ENCODE measurements at places on chromosomes 7 and 10.

- no peak for DNase-seq
These were observed 95.6 kb downstream of the KMT2C start for GRCh38 chr7:152340161-152340560.

GRCh38 chr10:106935978-106936451, 228.5 kb downstream of the SORCS1 start:
- no peak for DNase-seq

GRCh38 chr10:102527546-102527945, 23.8 kb downstream of the SUFU start:
- DNase-seq: no peak

DNA sequence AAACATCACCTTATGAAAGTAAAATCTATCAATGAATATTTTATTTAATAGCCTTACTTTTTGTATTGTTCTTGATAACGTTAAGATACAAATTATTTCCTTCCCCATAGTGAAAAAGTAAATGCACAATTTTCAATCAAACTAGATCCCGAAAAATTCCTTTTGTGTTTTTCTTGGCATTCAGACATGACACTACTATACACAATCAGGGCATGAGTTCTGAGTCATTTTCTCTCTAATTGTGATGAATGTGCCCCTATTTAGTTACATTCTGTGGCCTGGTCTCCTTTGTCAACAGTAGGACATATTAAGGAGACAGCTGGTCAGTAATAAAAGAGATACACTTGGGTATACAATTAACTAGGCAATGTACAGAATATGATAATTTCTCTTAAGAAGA, 19.8 kb downstream of the COL1A2 start:
- no peak for DNase-seq

DNA sequence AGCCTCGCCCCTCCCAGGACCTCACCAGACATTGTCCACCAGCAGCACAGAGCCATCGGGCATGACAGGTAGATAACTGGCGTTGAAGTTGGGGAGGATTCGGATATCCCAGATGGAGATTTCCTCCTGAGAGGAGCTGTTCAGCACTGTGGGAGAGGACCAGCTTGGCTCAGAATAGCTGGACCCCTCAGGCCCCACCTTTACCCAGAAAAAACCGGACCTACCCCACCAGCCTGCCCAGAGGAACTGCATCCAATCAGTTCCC, 1.5 kb downstream of the TRAPPC14 start:
- no peak for DNase-seq

- DNase-seq: no peak
These were observed 44.3 kb downstream of the DNAJB9 start for GRCh38 chr7:108613949-108614381.

GRCh38 chr7:142298627-142299026, 40.8 kb upstream of the PRSS58 start:
- DNase-seq: no peak

GRCh38 chr10:61986382-61986781, 84.9 kb downstream of the ARID5B start:
- no peak for DNase-seq

DNA sequence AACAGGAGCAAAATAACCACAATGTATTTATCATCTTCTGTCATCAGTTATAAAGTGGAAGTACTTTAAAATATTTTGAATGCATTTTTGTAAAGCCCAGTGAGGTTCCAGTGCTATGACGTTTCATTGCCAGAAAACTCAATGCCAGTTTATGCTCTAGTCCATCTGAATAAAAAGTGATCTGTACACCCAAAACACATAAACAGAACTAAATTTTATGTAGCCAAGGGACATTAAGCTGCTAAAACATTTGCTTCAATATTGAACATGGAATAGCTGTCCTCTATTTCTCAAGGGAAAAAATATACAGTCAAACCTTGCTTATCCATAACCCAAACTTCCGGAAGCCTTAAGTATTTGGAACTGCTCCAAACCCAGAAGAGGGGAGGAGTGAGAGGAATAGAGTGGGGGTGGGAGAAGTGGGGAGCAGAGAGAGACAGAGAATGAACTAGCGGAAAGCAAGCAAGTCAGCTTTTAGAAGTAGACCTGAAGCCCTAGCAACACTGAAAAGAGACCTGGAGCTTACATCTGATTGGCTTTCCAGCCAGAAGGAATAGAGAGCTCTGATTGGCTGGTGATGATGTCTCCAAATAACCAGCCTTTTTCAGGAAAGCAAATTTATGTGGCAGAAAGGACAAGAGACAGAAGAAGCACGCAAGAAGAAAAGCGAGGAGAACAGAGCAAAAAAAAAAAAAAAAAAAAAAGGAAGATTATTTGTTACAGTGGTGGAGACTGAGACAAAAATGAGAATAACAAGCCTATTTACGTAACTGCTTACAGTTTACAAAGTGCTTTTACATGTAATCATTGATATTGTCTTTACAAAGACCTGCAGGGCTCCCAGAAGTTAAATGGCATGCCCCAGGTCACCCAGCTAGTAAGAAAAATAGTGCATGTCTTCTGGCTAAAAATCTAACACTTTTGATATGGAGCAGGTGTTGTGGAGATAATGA, 196.0 kb downstream of the RNLS start:
- DNase-seq: no peak

DNA sequence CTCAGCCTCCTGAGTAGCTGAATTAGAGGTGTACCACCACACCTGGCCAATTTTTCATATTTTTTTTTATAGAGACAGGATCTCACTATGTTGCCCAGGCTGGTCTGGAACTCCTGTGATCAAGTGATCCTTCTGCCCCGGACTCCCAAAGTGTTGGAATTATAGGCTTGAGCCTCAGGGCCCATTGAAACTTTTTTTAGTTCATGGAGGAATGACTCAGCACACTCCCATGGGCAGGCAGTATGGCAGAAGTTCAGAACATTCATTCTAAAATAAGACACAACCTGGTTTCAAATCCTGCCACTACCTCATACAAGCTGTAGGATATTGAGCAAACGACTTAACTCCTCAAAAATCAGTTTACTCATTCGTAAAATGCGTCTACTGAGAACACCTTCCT, 320.4 kb upstream of the SP8 start:
- DNase-seq: no peak

DNA sequence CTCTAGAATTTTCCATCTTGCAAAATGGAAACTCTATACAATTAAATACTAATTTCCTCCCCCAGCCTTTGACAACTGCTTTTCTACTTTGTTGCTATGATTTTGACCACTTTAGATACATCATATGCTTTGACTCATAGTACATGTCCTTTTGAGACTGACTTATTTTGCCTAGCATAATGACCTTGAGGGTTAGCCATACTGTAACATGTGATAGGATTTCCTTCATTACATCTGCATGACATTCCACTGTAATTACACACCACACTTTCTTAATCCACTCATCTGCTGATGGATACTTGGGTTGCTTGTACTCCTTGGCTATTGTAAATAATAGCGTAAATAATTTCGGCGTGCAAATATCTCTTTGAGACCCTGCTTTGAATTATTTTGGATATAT, 127.7 kb downstream of the JAZF1 start:
- DNase-seq: no peak

DNA sequence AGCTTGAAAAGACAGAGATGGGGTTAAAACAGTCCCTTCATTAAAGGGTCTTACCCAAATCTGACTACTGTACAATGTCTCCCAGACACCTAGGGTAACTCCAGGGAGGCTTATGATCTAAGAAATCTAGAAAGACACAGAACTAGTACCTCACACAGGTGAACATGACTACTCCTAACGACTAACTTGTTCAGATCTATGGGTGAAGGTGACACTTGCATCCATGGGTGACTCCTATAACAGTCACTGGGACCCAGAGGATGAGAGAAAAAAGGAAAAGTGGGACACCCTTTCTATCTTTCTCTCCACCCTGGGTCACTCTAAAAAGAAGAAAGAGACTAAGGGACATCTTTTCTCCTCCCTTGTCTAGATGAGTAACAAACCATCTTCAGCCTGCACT, 19.2 kb downstream of the AKR1C8 start:
- no peak for DNase-seq

DNA sequence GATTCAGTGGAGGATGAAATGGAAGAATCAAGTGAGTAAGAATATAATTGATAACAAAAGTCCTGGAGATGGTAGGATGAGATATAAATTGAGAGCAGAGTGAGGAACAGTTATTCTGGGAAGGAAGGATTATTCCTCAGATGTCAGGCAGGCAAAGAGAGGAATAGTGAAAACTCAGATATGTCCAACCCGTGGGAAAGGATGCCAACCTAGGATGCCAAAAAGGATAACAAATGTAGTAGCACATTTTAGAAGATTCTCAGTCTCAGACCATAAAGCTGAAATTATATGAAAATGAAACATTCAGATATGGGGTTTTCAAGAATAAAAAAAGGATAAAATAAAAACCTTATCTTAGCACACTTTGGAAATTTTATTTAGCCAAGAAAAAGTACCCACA, 131.1 kb downstream of the SEMA3C start:
- DNase-seq: no peak
